ENCODE measurements at places on chromosomes 16 and 17.

GRCh38 chr16:50880926-50881325, 139.0 kb downstream of the CYLD start:
- no peak for DNase-seq

DNA sequence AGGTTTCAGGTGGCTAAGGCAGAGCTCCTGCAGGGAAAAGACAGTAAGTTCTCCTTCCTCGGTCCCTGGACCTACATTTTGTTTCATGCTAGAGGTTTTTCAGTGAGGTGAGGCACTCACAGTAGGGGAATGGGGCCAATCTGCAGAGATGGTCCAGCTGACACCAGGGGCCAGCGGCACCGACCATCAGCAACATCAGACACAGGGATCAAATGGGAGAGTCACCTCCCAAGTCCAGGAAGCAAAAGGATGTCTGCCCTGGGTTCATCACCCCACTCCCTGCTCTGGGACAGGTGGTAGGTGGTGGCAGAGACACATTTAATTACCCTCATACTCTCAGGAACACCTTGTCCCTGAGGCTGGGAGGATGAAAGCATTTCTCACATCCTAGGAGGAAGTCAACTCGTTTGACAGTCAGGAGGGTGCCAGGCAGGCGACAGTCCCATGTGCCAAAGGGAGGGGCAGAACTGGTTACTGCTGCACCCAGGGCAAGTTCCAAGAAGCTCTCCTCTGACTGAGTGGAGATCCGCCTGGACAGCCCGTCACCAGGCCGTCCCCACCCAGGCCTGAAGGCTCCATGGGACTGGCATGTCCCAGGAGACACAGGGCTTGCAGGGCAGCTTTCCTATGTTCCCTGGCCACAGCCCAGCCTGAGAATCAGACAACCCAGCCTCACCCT, 19.2 kb downstream of the ATP6V0D1 start:
- DNase-seq = no peak

DNA sequence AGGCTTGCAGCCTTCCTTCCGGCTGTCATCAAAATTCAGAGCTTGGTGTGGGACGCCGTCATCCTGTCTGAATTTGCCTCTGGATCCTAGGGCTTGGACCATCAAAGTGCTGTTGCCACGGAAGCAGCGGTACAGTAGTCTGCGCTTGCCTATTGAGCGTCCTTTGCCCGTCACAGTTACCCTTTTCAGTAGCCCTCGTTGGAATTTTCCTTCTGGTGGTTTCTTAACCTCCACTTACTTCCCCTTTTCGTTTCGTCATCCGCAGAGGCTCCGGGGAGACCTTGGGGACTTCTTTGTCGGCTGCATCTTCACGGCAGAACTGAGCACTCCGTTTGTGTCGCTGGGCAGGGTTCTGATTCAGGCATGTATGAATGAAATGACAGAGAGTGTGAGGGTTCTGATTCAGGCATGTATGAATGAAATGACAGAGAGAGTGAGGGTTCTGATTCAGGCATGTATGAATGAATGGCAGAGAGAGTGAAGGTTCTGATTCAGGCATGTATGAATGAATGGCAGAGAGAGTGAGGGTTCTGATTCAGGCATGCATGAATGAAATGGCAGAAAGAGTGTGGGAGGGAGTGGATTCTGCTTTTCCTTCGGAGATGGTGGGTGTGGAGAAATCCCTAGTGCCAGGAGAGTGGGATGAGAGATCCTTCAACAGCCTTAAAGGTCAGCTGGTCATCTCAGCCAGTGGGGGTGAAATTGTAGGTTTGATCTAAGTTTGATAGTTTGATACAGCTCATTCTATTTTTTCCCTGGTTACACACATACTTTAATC, 8.0 kb downstream of the TLCD3A start:
- DNase-seq = peak; percentile 47

- no peak for DNase-seq
Observed at GRCh38 chr16:71339236-71340171, 19.0 kb upstream of the CALB2 start.

DNA sequence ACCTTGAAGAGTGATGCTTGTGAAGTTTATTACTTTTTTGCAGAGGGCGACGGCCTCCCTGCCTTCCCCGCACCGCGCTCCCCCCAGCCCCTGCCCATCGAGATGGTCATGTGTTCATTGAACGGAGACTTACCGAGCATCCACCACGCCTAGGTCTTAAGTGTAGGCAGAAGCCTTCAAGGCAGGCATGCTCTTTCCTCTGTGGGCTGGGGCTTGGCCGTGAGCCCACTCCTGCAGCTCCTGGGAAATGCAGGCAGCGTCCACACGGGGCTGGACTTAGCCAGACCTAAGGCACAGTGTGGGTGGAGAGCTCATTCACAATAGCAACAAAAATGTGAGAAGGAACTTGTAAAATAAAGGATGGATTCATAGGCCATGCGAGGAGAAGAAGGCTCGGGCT, 19.2 kb downstream of the RNF213 start:
- no peak for DNase-seq

DNA sequence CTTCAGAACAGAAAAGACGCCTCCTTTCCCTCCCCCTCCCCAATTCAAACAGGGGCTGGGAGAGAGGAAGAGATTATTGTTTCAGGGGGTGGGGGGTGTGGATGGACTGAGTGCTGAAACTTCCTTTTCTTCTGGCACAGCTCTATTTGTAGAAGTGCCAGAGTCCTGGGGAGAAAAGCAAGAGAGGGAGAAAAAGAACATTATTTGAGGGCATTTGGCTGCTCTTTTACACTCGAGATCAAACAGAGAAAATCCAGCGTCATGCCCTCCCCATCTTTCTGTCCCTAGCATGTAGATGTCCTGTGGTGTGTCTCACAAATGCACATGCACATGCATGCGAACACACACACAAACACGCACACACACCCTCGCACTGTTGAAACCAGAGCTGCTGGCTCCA, 13.0 kb downstream of the ARL4D start:
- no peak for DNase-seq

GRCh38 chr16:1454561-1454960, 10.2 kb upstream of the CCDC154 start:
- no peak for DNase-seq

DNA sequence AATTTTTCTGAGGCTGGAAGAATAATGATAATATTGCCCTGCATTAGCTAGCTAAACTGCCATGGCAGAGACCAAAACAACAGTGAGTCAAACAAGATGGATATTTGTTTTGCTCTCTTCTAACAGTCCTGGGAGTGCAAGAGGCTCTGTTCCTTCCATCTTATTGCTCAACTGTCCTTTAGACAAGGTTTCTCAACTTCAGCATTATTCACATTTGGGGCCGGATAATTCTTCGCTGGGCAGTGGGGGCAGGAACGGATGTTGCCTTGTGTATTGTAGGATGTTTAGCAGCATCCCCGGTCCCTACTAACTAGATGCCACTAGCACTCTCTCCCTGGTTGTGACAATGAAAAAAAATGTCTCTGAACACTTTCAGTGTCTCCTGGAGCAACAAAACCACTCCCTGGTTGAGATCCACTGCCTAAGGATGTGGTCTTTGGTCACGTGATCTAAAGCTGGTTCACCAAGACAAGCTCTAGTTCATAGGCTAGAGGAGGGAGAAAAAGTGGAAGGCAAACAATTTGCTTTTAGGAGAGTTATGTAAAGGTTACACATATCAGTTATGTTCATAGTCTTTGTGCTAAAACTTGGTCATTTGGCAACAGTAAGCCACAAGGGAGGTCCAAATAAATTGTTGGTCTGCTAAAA, 144.4 kb downstream of the PCTP start:
- no peak for DNase-seq

GRCh38 chr16:28491230-28491969, 474 bp downstream of the CLN3 start:
- DNase-seq = no peak

GRCh38 chr17:75810216-75810615, 25.6 kb downstream of the UNK start:
- DNase-seq = no peak

DNA sequence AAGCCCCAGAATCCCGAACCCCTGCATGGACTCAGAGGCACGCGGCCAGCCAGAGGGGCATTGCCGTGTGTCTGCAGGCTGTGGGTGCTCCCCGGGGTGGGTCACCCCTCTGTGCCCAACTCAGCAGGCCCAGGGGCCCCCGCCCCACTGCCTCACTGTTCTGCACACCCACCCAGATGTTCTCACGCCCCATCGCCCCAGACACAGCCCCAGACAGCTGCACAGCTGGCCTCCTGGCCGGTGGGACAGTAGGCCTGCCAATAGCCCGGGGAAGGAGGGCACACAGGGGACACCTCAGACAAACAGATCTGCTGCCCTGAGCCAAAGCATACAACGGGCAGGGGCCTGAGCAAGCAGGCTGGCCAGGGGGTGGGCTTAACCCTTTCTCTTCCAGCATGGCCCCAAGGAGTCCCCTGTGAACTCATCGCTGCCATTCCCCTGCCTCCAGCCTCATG, 27.6 kb upstream of the NXPH3 start:
- no peak for DNase-seq

DNA sequence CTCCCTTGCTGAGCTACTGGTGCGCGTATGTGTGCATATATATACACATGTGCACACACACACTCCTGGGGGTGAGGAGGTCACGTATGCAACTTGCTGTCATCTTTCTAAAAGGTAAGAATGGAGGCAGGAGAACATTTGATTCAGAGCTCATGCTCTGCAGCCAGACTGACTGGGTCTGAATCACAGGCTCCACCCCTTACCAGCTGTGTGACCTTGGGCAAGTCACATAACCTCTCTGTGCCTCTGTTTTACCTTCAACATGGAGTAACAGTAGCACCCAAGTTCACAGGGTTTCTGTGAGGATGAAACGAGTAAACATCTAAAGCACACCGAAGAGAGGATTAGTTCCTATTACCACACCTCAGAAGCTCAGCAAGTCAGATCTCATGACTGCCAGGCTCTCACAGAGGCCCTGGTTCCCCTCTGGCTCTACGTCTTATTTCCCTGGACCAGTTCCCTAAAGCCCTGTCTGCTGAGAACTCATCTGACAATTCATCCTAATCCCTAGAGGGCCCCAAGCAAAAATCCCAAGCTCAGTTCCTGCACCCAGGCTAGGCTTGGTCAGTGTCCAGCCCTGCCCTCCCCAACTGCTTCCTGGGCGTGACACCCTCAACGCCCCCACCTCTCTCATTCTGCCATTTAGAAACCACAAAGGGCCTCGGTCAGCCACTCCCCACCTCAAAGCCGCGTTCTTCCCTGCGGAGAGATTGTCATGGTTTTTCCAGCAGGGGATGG, 28.7 kb downstream of the ABR start:
- no peak for DNase-seq

DNA sequence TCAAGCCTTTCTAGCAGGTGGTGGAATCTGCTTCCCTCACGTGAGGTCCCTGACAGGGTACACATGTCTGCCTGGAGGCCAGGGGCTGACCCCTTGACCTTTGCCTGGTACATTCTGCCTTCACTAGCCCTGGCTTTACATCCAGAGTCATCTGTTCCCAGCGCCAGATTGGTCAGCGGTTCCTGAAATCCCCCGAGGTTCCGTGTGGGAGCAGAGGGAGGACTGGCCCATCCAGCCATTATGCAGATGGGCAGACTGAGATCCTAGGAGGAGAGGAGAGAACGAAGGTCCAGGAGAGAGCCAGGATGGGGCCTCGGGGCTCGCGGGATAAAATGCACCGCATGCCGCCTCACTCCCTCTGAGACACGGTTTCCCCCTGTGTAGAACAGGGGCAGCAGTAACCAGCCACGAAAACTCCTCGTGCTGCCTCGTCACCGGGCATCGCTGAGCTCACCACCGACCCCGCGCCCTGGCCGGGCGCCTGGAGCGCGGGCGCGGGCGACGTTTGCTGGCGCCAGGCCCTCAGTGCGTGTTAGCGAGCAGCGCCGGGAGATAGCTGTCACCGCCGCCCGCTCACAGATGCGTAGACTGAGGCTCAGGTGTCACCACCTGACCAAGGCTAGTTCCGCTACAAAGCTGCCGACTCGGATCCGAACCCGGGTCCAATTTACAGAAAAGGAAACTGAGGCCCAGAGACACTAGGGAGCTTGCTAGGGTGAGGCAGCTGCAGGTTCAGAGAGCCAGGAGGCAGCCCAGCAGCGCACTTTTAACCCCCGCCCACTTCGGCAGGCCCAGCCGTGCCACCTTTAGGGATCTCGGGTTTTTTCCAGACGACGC, 811 bp upstream of the MAP2K3 start:
- DNase-seq = no peak

- no peak for DNase-seq
Observed at GRCh38 chr17:39123627-39124026, 27.8 kb downstream of the PLXDC1 start.

DNA sequence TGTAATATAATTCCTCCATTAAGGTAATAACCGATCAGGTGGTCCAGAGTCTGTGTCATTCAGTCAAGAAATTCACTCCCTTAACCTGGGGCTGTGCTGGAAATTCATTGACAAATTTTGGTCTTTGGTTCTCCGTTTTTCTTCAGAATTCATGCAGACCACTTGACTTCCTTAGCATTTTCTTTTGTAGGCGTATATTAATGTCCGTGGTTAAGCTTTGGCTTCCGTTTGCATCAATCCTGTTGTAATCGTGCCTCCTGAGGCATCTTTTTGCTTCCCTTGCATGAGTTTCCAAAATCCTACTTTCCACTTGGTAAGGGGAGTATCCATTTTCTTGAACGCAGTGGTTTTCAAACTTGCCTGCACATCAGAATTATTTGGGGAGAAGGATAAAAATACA, 9.0 kb downstream of the LRRC37B start:
- no peak for DNase-seq

GRCh38 chr16:81678326-81679095, 100.6 kb upstream of the PLCG2 start:
- DNase-seq = no peak

GRCh38 chr17:17321356-17322025, 18.3 kb downstream of the NT5M start:
- DNase-seq = no peak

DNA sequence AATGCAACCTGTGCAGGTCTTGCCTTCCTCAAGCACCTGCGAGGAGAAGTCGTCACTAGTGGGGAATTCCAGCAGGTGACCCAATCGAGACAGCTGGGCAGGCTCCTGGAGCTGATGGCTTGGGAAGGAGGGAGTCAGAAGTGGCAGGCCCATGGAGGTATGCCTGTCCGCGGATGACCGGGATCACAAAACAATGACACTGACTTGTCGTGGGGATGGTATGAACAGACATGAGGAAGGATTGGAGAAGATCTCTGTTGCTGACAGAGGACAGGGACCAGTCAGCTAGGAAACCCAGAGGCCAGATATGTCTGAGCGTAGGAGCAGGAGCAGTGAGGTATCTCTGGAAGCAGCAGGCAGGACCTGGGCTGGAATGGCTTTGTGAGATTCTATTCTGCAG, 233.3 kb downstream of the SOX9 start:
- no peak for DNase-seq
